Cortex of kidney (tissue), 1 donor: ENCODE measurements at places on chromosomes 3 and 15.

GRCh38 chr15:66498501-66499386 lies 1.2 kb upstream of the SNAPC5 start:
- DNase-seq: no peak

GRCh38 chr3:153881201-153881600 lies 240.0 kb upstream of the ARHGEF26 start:
- no peak for DNase-seq

DNA sequence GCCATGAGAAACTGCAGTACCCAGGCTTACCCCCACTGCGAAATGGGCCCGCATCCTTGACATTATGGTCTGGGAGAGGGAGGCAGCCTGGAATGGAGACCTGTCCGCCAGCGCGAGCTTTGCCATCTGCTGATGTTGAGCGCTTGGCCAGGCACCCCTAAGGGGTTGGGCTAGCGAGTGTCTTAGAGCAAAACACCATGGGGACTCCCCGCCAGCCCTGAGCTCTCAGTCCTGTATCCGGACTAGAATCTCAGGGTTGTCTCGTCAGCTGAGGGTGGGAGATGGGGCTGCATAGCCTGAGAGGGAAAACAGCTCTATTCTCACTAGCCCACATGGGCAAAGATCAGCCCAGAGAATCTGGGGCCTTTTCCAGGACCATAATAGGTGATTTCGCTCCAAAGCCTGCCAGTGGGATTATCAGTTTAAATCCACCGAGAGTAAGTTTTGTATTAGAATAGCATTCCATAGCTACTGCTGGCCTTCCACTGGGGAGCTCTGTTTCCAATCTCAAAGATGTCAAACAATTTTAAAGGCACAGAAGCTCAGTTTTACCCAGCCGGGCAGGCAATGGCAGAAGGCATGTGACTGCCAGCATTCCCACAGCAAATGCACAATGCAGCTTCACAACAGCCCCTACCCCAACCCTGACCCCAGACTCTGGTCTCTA lies 167.5 kb upstream of the TPM1 start:
- DNase-seq: no peak

- DNase-seq: no peak
Observed at GRCh38 chr3:194200422-194201081, 64.6 kb downstream of the HES1 start.

GRCh38 chr15:25245801-25246622 lies 192.8 kb downstream of the UBE3A start:
- DNase-seq: no peak

DNA sequence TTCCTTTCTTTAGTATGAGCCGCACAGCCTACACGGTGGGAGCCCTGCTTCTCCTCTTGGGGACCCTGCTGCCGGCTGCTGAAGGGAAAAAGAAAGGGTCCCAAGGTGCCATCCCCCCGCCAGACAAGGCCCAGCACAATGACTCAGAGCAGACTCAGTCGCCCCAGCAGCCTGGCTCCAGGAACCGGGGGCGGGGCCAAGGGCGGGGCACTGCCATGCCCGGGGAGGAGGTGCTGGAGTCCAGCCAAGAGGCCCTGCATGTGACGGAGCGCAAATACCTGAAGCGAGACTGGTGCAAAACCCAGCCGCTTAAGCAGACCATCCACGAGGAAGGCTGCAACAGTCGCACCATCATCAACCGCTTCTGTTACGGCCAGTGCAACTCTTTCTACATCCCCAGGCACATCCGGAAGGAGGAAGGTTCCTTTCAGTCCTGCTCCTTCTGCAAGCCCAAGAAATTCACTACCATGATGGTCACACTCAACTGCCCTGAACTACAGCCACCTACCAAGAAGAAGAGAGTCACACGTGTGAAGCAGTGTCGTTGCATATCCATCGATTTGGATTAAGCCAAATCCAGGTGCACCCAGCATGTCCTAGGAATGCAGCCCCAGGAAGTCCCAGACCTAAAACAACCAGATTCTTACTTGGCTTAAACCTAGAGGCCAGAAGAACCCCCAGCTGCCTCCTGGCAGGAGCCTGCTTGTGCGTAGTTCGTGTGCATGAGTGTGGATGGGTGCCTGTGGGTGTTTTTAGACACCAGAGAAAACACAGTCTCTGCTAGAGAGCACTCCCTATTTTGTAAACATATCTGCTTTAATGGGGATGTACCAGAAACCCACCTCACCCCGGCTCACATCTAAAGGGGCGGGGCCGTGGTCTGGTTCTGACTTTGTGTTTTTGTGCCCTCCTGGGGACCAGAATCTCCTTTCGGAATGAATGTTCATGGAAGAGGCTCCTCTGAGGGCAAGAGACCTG lies 13.2 kb downstream of the GREM1 start:
- DNase-seq: no peak

DNA sequence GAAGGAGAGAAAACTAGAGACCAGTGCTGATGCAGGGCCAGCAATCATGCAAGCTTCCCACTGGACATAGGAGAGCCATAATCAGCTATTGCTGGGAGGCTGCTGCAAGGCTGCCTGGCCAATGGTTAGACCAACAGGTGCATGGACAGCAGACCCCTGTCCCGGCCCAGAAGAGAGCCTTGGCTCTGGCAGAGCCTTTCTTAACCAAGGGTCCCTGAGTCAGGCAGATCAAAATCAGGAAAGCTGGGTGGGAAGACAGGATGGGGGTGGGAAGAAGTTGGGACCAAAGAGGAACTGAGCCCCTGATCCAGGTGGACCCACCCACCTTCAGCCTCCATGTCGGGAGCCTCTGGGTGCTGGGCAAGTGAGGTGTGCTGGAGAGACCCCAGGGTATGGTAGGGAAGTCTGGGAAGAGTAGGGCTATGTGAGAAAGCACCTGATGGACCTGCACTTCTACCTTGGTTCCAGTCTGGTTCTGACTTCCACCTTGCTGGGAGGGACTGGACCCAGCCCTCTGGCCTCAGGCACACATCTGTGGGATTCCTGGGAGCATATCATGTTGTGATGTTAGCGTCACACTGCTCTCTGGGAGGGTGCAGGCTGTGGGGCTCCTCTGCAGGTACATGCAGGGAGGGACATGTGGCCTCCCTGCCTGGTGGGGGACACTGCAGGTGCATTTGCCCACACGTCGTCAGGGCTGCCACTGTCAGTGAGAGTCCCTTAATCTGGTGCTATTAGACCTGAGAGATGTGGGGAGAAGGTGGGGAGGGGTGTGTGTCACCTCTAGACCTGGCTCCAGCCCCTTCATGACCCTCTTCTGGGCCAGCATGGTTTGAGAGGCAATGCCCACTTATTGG lies 24.7 kb downstream of the KY start:
- no peak for DNase-seq

DNA sequence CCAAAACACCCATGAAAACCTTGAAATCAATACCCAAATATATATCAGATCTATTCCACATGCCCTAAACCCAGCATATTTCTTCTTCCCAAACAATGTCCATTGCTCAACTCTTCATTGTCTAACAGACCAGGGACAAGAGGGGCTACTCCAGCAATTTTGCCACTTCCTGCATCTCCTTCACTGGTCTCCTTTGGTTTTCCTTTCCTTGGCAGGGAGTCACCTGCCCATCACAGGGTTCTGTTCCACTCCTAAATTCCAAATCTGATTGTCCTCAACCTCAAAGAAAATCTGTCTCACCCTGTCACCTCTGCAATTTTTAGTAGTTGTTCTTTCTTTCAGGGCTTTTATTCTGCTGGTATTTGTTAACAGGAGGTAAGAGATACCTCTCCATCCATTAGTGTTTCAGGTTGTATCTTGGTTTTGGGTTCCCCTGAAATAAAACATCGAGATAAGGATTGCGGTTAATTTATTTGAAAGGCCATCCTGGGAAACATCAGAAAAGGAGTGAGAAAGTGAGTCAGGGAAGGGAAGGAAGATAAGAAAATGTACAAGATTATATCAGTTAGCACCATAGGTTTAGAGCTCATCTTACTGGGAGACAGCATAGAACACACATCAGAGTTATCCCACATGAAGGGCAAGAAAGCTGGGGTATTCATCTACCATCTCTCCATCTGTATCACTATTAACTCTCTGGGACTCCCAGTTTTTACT lies 13.6 kb downstream of the ZBED2 start:
- no peak for DNase-seq

DNA sequence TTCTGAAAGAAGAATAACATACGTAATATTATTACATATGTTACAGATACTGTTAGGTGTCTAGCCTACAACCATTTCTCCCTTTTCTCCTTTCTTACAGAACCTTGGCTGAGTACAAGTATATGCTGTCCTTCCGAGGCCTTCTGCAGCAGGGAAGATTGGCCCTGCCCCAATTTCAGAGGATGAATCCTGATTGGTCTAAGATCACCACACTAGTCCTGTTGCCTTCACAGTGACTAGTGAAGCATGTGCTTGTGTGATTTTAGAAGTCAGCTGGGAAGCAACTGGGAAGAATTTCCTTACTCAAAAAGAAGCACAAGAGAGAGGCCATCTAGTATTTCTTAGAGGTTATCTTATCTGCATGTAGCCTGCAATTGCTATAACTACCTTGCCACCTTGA lies 30.6 kb upstream of the MECOM start:
- no peak for DNase-seq

DNA sequence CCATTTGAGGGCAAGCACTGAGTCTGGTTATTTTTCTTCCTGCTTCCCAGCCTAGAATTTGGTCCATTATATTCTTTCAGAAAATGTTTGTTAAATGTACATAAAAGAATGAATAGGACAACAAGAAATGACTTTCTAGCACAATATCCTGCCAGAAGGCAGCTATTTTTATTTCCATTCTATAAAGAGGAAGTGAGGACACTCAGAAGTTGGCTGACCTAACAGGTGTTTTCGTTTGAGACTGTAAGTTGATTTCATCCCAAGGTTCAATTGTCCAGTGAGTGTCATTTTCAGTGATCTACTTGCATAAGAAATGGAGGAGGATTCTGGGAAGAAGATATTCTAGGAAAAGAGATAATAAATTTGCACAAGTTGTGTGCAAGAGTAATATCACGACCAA lies 191.9 kb upstream of the POU1F1 start:
- DNase-seq: no peak

DNA sequence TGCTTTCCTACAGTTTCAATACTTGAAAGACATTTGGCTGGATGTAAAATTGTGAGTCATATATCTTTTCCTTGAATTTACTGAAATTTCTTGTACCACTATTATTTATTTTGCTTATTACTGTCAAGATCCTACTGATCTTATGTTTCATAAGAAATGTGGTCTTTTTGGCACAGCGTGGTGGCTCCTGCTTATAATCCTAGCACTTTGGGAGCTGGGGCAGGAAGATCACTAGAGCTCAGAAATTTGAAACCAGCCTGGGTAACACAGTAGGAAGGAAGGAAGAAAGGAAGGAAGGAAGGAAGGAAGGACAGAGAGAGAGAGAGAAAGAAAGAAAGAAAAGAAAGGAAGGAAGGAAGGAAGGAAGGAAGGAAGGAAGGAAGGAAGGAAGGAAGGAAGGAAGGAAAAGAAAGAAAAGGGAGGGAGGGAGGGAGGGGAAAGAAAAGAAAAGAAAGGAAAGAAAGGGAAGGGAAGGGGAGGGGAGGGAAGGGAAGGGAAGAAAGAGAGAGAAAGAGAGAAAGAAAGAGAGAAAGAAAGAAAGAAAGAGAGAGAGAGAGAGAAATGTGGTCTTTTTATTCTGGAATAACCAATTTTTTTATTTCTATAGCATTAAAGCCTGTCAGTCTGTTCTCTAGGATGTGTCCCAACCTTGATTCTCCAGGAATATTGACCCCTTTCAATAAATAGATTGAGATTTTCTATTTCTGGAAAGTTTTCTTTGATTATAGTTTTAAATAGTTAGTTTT lies 572.0 kb upstream of the TGFBR2 start:
- DNase-seq: no peak

DNA sequence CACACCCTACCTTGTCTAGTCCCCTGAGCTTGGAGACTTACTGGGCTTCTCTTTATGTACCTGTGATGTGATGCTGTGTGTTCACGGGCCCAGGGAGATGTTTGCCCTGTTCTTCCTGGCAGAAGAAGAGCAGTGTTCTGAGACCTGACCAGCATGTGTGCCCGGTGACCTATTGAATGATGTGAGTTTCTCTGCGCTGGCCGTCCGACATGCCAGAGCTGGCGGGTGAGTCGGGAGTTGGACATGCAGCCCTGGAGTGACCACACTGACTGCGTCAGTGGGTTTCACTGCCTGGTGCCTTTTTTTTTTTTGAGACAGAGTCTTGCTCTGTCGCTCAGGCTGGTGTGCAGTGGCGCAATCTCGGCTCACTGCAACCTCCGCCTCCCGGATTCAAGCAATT lies 42.3 kb downstream of the CGNL1 start:
- DNase-seq: no peak

DNA sequence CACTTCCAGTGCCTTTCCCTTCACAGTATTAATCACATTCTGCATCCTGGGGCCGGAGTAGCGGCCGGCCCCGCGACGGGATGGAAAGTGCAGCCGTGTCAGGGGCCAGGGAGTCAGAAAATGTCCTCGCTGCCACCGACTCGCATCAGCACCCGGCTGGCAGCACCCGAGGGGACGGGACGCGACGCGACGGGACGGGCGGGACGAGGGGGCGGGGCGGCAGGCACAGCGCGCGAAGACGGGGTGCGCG lies 353 bp downstream of the ATG3 start:
- no peak for DNase-seq

GRCh38 chr15:65077981-65078352 lies 1.4 kb downstream of the KBTBD13 start:
- DNase-seq: no peak

GRCh38 chr3:50299929-50300680 lies 900 bp upstream of the HYAL3 start:
- DNase-seq: no peak
